ENCODE measurements at places on chromosomes 2 and 18. TPM values are rescaled to one million over a fixed set of nuclear protein-coding genes. Genes with fewer than 3 reads are reported as not detected.

Gene HOXD12
- total RNA-seq = not detected

Gene REG3G
- not detected for total RNA-seq

Gene CNNM3
- 12.6 TPM for total RNA-seq

Gene NDC80
- 11.2 TPM for total RNA-seq
